ENCODE measurements at places on chromosomes 2 and 18. TPM values are rescaled to one million over a fixed set of nuclear protein-coding genes. Genes with fewer than 3 reads are reported as not detected.
A peak's percentile ranks its signal among the peaks of the same experiment; 100 is the strongest.

Gene WDR35
- total RNA-seq, result 4.1 TPM

Gene CD226
- 0.23 TPM for total RNA-seq

Gene TNS1
- total RNA-seq, result 0.45 TPM

DNA sequence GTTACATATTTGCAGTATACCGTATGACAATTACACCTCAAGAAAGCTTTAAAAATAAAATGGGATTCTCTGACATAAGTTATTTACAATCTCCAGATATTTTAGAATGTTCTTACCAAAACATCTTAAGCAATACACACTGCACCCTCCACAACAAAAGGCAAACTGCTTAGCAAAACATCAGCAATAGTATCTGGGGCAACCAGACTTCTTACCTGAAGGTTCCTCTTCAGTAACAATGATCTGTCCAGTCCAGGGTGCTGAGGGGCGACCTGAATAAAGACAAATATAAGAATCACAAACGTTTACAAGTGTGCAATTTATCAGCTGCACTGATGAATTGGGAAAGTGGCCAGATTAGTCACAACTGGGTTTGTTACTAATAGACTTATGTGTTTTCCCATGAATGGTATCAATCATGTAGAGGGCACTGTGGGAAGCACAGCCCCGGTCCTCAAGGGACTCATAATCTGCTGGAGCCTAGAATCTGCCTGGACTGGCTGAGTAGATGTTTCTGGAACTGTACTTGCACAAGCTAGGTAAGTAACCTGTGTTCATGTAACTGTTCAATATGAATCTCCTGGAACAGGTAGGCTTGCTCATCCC, 70.7 kb downstream of the MYOM1 start:
- no peak for DNase-seq

DNA sequence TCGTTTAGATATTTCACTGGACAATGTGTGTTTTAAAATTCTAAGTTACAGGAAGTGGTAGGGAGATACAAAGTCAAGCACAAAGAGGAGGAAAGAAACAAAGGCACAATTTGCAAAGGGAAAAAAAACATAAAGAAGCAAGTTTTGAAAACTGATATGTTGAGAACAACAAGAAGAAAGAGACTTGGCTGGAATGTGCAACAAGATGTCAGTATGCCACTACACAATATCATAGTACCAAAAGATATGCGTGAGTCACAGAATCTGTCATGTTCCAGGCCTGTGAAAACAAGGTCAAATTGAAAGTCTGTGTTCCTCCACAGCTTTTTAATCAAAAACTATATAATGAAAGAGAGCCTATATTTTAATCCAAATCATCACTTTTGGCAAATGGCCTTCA, 12.0 kb downstream of the EXOC6B start:
- no peak for DNase-seq

- DNase-seq, result no peak
Observed at GRCh38 chr18:29871246-29871645, 1171.3 kb downstream of the DSC3 start.

DNA sequence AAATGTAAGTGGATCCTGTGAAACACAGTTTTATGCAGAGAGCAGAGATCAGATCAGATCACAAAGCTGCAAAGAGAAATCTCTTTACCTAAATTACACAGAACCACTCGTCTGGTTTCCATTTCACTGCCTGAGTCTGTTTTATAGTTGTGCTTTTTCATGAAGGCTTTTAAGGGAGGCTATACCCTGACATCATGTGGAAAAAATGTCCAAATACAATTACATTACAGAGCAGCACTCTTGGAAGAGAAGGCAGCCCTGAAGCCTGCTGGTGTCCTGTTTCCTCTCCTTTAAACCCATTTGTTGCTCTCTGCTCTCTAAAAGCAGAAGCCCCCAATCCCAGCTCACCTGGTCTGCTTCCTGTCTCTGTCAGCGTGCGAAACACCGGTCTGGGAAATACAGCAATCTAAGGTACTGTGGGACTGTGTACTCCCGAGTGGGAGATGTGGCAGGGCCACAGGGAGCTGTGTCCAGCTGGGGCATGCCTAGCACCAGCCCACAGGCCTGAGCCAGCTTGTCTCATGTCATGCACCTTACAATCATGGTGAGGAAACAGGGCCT, 24.8 kb upstream of the ZFP36L2 start:
- DNase-seq, result peak; percentile 32

GRCh38 chr2:236219411-236219810, 44.8 kb downstream of the ASB18 start:
- no peak for DNase-seq

DNA sequence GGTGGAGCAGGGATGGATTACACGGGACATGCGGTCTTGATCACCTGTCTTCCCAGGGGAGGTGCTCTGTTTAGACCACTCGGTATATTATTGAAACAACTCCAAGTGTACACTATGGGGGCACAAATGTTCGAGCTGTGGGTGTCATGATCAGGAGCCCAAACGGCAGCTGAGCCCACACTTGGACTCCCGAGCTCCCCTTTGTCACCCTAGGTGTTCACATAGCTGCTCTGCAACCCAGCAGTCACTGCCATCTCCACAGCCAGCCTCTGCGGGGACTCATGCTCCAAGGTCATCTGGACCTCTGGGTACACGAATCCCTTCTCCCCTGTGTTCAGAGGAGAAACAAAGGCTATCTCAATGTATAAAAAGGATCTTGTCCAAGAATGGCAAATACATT, 46.0 kb downstream of the CAPN13 start:
- no peak for DNase-seq

DNA sequence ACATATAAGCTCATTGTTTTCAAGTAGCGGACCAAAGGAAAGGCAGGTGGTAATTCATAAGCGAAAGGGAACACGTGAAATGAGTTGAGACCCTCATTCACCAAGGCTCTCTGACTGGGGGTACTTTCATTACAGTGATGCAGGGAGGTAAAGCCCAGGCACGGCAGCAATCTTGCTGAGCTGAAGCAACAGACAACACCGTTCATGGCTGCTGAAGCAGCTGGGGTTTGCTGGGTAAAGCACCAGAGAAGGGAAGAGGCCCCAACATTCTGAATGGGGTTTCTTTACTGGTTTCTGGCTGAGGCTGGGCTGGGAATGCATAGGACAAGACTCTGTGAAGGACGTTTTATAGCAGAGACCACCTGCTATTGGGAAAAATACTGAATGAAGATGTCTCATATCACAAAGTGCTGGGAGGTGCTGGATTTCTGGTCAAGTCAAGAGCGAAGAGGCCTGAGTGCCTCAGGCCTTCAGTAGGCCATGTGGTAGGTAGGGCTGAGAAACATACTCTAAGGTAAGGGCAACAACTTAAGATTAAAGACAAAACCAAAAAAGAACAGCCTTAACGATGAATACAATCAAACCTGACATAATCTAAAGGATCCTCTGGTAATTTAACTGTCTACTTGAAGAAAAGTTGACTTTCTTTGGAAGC, 324.7 kb upstream of the PIK3C3 start:
- DNase-seq, result no peak

DNA sequence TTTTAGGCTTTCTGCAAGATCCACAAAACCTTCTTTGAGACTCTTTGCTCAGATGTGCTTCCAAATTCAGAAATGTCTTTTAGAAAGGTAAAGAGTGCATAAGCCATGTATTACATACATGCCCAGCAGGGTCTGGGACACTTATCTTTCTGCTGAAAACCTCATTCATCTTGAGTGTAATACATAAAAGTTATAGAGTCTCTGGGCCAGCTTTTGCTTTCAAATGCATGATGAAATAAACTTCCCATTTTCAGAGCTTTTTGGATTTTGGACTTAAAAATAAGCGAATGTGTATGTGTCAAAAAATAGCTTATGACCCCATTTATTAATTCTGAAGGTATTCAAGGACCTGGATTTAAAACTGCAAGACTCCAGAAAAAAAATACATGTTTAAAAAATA, 8.0 kb downstream of the CYRIA start:
- DNase-seq, result no peak

DNA sequence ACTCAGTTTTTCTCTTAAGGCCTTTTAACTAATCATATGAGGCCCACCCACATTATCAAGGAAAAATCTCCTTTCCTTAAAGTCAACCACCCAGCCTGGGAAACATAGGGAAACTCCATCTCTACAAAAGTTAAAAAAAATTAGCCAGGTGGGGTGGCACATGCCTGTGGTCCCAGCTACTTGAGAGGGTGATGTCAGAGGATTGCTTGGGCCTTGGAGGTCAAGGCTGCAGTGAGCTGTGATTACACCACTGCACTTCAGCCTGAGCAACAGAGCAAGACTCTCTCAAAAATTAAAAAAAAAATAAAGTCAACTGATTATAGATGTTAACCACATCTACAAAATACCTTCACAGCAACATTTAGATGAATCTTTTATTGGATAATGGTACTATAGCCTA, 5.8 kb downstream of the DPYSL5 start:
- DNase-seq, result no peak
